Occipital lobe (tissue), 3 donors: ENCODE measurements at places on chromosomes 13 and 19. TPM values are rescaled to one million over a fixed set of nuclear protein-coding genes. Genes with fewer than 3 reads are reported as not detected.
A peak's percentile ranks its signal among the peaks of the same experiment; 100 is the strongest.

DNA sequence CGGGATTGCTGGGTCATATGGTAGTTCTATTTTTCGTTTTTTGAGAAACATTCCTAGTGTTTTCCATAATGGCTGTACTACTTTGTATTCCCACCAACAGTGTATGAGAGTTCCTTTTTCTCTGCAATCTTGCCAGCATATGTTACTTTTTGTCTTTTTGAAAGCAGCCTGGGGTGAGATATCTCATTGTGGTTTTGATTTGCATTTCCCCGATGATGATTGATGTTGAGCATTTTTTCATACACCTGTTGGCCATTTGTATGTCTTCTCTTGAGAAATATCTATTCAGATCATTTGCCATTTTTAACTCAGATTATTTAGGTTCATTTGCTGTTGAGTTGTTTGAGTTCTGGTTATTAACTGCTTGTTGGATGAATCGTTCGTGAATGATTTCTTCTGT, 18.5 kb upstream of the ATP12A start:
- DNase-seq = no peak

- DNase-seq = no peak
Measured at GRCh38 chr13:79405501-79405830, 589 bp downstream of the RBM26 start.

- no peak for DNase-seq
Measured at GRCh38 chr13:113320226-113320875, 23.3 kb downstream of the LAMP1 start.

DNA sequence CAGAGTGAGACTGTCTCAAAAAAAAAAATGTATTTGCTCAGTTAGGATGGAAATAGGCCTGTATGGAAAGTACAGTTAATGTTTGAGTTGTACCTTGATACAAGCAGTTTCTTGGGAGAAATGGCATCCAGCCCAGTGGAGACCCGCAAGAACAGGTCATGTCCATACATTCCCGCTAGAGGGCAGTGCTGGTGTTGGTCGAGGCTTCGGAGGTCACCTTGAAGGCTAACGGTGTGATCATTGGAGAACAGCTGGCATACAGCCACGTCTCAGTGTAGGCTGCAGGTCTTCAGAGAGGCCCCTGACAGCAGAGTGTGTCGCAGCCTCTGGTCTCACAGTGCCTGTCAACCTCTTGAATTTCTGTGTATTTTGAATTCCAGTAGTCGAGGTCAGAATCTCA, 7.5 kb downstream of the ZNF610 start:
- DNase-seq = no peak

DNA sequence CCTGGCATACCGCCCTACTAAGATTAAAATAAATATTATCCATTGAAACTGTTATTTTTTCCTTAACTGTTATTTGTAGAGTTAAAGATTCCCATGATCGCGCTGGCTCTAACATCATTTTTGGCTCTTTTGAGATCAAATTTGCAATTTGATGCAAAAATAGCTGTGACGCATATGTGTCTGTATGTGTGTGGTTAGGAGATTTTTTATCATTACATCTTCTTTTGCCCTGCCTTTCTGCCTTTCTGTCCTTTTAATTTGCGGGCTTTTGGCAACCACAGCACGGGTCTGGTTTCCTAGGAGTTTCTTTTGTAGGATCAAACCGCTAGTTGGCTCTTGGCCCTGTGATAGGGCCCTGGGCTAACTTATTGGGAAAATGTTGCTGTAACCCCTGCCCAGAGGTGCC, 37.3 kb upstream of the ALOX5AP start:
- DNase-seq = no peak

GRCh38 chr19:11090997-11091702, 1.9 kb downstream of the LDLR start:
- DNase-seq = no peak

- DNase-seq = no peak
Measured at GRCh38 chr19:56725829-56726424, 54.4 kb upstream of the ZNF835 start.

DNA sequence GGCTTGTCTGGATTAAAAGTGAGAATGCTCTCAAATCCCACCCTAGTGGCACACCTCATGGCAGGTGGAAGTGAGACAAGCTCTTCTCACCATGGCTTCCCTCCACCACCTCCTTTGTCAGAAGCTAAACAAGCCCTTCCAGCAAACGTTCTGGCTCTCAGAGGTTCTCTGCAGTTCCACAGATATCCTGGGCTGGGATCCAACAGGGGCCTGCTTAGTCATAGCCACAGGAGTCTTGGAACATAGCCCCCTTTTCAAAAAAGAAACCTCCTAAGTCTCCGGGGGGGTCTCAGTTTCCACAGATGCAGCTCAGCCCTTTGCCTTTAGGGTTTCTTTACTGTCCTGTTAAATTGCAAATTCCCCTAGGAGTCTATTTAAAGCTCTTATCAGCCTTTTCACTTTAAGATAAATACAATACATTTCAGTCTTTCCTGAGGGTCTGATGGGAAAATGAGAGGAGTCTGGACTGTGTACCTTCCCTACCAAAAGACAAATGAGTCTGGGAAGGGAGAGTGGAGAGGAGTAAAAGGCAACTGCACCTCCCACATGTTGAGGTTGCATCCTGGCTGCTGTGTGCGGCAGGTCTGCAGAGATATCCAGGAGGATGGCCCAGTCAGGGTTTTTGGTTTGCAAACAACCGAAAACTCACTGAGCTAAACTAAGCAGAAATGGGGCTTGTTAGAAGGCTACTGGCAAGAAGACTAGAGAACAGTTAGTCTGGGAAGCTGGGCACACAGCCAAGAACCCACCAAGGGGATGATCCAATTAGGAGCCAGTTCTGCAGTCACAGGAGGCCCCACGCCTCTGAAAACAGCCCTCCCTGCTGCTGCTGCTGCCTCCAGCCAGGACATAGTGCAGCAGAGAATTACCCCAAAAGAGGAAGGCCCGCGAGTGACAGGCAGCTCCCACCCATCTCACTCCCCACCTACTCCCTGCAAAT, 41.4 kb upstream of the SERP2 start:
- peak; percentile 58 for DNase-seq

- no peak for DNase-seq
Measured at GRCh38 chr19:49328741-49329140, 3.8 kb upstream of the SLC6A16 start.

DNA sequence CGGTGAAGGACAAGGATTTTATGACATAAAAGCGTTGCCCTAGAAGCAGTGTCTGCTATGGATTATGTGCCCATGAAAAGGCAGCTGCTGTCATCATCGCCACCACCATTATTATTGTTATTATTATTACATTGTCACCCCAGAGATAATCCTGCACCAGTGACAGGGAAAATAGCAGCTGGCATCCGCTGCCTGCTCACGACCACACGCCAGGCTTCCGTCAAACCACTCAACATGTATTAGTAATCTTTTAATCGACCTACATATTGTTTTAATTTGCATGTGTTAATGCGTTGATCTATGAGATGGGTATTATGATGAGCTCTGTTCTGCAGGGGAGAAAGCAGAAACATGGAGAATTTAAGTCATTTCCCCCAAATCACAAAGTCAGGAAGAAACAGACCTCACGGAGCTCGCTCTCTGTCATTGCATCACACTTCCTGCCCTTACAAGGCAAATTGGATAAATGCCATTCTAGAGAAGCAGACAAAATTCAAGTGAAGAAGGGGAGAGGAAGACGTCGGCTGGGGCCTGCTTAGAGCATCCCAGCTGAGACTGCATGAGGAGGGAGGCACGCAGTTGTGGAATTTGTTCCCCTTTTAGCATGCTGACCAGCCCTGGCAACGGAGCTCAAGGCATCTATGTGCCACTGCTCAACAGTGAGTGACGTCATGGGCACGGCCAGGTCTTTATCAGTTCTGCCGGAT, at the start of gene FFAR3:
Gene FFAR3 (plus strand): TSS at position 594 of the 707 bp plus-strand sequence. CDS start 431 bp downstream, outside the sequence.
- DNase-seq = no peak

DNA sequence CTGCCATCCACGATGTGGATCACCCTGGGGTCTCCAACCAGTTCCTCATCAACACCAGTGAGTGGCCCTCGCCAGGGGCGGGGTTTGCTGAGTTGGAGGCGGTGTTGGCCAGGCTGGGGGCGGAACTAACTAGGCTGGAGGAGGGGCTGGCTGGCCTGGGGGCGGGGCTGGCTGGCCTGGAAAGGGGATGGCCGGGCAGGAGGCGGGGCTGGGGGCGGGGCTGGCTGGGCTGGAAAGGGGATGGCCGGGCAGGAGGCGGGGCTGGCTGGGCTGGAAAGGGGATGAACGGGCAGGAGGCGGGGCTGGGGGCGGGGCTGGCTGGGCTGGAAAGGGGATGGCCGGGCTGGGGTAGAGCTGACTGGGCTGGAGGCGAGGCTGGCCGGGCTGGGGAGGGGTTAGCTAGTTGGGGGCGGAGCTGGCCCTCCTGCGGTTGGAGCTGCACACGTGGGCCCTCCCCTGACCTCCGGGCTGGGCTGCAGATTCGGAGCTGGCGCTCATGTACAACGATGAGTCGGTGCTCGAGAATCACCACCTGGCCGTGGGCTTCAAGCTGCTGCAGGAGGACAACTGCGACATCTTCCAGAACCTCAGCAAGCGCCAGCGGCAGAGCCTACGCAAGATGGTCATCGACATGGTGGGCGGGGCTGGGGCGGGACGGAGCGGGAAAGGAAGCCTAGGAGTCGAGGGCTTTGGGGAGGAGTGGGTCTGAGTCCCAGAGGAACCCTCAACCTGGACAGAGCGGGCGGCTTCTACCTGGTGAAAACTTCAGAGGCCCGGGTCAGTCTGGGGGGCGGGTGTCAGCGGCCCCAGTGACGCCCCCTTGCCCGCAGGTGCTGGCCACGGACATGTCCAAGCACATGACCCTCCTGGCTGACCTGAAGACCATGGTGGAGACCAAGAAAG, 41.0 kb downstream of the PDE4A start:
- DNase-seq = peak; percentile 84

DNA sequence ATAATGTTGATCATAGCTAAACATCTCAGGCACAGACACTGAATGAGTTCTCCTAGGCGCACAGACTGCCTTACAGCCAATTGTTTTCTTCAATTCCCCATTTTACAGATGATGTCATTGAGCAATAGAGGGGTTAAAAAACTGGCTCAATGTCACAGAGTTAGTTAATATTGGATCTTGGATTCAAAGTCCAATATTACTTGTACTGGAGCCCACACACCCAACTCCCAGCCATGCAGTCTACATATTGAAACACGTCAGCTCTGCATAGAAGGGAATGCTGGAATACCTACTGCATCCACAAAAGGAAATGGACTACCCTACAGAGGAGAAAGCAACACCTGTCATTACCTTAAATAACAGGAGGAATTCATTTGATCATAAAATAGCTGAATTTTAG, 76.1 kb upstream of the SLC15A1 start:
- no peak for DNase-seq

GRCh38 chr13:40102360-40102727, 446.9 kb downstream of the COG6 start:
- no peak for DNase-seq

- DNase-seq = no peak
Measured at GRCh38 chr13:64556376-64556775, 2673.8 kb downstream of the PCDH9 start.

GRCh38 chr19:15337202-15337601, 4.9 kb upstream of the BRD4 start:
- no peak for DNase-seq

DNA sequence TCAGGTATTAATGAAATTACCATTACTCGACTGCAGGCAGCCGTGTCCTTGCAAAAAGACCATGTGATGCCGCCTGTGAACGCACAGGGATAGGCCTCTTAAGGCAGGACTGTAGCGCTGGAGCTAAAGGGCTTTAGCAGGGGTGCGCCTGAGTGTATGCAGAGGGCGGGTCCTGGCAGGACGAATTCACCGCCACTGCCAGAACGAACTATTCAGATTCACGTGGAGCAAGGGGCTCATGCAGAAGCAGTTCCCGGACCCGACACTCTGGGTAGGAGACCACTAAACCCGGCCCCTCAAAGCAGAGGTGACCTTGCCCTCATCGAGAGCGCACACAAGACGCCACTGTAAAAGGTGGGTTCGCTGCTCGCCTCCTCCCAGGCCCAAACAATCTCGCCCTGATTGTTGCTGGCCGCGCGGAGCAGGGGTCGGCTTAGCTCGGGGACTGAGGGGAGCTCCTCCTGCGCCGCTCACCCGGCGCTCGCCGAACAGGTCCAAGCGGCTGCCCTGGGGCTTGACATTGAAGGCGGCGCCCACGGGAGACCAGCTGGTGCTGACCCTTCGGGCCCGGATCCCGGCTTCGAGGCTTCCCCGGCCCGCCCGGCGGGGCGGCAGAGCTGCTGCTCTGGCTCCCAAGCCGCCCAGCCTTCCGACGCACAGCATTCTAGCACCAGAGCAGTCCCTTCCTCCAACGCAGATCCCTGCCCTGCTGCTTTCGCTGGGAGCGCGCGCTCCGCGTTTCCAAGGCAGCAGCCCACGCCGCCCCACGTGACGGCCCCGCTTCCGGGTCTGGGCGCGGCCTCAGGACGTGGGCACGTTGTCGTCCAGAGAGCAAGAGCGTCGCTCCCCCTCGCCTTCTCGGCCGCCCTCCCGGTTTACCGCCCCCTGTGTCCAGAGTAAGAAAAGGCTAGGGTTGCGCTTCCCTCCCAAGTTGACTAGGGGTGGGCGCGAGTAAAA, at the start of gene MIPEP:
Gene MIPEP (minus strand): TSS at position 743 of the 957 bp plus-strand sequence. CDS start 80 bp downstream, at position 663.
- DNase-seq = peak; percentile 95

- no peak for DNase-seq
Measured at GRCh38 chr13:66675620-66676019, 554.5 kb downstream of the PCDH9 start.

- DNase-seq = no peak
Measured at GRCh38 chr19:6226012-6226411, 53.8 kb downstream of the MLLT1 start.

DNA sequence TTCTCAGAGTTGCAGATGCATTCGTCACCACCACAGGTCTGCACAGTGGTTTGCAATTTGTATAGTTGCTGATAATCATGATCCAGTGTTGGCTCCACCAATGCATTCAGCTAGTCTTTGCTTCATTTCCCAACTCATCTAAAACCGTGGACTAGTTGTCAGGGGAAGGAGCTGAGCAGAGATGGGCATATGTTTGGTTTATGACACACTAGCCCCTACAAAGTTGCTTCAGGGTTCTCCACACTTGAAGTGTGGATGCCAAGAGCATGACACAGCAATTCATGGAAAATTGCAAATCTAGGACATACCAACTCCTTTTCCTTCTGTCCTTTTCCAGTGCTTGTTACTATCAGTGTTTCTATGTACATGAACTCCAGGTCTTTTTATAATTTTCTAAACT, 168.0 kb downstream of the TNFSF13B start:
- DNase-seq = no peak

GRCh38 chr13:50453188-50453587, 390.3 kb downstream of the DLEU7 start:
- DNase-seq = no peak

GRCh38 chr13:26540334-26540733, 17.1 kb upstream of the WASF3 start:
- no peak for DNase-seq

Gene ZNF540
- total RNA-seq = 22.0 TPM

Gene LSM4
- 72.2 TPM for total RNA-seq

Gene ZNF583
- 54.7 TPM for total RNA-seq

Gene CEACAM5
- not detected for total RNA-seq

Gene GIPR
- not detected for total RNA-seq

Gene RUBCNL
- total RNA-seq = 5.8 TPM

Gene KLHL26
- 7.0 TPM for total RNA-seq

Gene SH2D3A
- total RNA-seq = not detected

Gene ZNF600
- 0.31 TPM for total RNA-seq
